ENCODE measurements at places on chromosomes 4 and X.

- no peak for DNase-seq
Observed at GRCh38 chrX:39875834-39876628, 221.7 kb downstream of the BCOR start.

DNA sequence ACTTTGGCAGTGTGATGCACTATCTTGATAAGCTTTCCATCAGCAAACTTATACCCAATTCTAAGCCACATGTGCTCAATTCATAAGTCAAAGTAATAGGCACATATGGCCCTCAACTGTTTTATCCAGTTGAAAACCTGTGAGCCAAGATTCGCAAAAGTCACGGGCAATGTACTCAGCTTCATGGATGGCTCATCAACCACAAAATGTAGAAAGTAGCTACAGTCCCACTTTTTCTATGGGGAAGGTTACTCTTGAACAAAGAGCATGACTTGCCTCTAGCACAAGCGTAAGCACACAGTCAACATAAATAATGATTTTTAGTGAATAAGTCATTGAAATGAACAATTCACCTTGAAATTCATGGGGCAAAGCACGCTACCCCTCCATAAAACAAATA, 25.1 kb upstream of the DDX53 start:
- DNase-seq: no peak

DNA sequence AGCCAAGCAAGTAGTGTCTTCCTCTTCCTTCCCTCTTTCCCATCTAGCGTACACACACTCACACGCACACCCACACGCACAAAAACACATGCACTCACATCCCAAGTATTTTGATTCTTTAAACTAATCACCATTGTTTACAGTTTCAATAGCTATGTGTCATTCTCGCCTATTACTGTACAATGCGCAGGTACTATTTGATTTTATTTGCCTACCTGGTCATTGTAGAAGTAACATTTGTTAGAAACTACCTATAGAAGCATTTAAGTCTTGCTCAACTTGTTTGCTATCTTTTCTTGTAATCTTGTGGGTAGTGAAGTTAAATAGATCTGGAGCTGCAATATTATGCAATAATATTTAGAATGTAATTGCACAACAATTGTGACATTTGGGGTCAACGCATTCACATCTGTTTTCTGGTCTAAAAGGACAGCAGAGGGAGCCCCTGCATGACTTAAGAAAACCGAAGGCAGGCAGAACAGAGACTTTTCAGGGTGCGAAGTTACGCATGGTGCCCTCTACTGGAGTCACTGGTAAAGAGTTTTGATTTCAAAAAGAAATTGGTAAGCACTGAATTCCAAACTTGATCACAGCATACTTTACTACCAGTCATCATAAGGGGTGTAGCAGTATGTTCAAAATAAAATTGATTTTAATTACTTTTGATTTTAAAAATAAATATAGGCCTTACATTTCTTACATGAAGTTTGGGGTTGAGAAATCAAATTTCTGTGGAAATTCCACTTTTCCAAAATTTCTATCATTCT, 503.3 kb upstream of the FAM241A start:
- DNase-seq: no peak

- no peak for DNase-seq
Observed at GRCh38 chr4:107098401-107098800, 62.3 kb upstream of the DKK2 start.

- no peak for DNase-seq
Observed at GRCh38 chrX:26522501-26522900, 306.5 kb downstream of the MAGEB5 start.

- no peak for DNase-seq
Observed at GRCh38 chr4:64539234-64539849, 130.1 kb upstream of the TECRL start.

DNA sequence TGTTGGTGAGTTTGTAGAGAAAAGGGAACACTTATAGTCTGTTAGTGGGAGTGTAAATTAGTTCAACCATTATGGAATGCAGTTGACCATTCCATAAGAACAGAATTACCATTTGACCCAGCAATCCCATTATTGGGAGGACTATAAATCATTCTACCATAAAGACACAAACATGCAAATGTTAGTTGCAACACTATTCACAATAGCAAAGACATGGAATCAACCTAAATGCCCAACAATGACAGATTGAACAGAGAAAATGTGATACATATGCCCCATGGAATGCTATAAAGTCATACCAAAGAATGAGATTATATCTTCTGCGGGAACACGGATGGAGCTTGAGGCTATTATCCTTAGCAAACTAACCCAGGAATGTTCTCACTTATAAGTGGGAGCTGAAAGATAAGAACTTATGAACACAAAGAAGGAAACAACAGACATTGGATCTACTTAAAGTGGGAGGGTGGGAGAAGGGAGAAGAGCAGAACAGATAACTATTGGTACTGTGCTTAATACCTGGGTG, 1819.2 kb upstream of the ADGRL3 start:
- no peak for DNase-seq

GRCh38 chr4:116878280-116878679, 207.1 kb downstream of the TRAM1L1 start:
- DNase-seq: no peak

- DNase-seq: no peak
Observed at GRCh38 chr4:145069361-145069760, 28.6 kb downstream of the ANAPC10 start.

DNA sequence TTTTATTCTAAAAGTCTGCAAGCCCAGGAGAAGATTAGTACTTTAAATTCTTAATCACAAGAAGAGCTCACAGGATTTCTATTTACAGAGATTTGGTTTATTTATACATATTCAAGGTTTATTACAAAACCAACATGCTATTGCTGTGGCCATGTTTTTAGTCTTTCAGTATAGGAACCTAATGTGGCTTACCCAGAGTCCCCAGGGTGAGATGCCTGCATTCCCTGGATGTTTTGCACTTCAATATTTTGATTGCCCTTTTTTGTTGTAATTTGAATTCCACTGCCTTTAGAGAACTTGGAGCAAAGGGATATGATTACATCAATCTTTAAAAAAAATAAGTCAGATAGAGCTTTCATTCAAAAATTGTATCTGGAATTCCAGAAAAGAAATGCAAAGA, 146.0 kb upstream of the FRMPD4 start:
- DNase-seq: no peak

DNA sequence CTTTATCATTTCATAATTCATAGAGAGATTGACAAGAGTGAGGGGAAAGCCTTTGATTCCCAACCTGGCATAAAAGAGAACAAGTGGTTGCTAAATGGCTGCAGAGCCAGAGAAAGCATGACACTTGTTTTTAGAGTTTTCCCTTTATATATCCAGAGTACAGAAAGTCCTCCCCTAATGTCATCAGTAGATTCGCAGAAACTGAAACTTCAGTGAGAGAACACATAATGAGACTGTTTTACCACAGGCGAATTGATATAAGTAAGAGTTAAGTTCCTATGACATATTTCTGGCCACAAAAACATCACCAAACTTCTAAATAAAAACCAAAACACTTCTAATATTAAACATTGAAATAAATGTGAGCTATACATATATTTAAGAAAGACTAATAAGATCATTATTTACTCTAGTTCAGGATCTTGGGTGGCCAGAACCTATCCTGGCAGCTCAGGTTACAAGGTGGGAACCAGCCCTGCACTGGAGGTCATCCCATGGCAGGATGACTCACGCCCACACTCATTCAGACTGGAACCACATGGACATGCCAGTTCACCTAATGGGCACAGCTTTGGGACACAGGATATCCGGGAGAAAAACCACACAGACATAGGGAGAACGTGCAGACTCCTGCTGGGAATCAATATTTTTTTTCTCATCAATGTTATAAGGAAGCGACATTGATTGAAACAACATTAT, 35.5 kb downstream of the NWD2 start:
- no peak for DNase-seq

DNA sequence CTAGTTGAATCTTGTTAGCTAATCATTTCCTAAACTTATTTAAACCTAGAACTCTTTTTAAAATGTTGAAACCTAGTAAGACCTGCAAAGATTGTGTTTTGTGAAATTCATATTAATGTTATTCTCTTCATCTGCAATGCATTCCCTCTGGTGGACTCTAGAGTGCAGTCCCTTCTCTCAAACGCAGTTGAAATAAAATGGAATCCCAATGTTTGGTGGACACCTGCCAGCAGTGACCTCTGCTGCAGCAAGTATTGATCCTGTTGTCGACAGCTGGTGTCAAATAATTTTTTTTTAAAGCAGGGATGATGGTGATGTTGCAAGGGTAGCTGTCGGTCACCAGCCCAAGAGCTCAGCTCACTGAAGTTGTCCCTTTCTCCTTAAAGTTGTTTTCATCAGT, 492.0 kb downstream of the ZIC3 start:
- no peak for DNase-seq

- no peak for DNase-seq
Observed at GRCh38 chrX:113833096-113834055, 750.5 kb upstream of the HTR2C start.

DNA sequence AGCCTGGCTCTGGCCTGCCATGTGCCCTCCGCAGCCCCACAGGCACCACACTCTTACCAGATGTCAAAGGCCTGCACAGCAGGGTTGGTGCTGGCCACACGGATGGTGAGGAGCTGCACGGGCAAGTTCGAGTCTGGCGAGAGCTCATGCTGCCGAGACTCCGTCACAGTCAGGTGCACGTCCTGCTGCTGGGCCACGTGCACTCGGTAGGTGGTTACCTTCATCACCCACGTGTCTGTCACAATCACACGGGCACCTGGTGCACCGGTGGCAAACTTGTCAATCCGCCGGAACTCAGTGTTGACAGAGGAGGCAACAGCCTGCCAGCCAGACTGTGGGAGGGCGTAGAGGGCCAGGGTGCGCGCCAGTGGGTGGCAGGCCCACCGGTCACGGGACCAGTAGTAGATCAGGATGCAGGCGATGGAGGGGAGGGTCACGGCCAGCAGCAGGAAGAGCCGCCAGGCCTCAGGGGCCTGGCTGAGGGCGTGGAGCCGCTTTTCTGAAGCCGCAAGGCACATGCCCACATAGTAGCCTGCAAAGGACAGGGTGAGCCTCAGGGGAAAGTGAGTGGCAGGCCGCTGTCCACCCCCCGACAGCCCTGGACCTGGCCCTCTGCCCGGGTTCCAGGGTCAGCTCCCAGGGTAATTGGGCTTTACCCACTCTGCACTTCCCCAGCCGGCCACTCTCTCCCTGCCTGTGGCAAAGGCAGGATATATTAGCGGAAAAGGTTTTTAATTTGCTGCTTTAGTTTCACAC, 2.9 kb downstream of the TMEM129 start:
- DNase-seq: no peak

- DNase-seq: no peak
Observed at GRCh38 chrX:116239944-116240840, 69.6 kb downstream of the AGTR2 start.

GRCh38 chr4:11341337-11342043, 87.2 kb downstream of the HS3ST1 start:
- no peak for DNase-seq

Measured in aorta (tissue), 5 donors.